ENCODE measurements at places on chromosomes 6 and 20.

DNA sequence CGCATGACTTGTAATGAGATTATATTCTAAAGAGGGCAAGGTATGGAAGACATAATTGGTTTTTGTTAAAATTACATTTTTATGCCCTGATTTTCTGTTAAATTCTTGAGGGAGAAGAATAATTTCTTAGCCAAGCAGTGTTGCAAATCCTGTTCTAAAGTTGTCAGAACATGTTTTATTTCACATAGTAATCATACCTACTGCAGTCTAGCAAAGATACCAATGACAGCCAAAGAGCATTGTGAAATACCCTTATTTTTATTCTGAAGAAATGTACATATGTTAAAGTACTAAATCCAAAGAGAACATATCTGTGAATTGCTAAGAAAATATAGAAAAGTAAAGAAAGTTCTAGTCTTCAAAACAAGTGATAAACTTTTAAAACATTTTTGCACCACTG lies 39.6 kb upstream of the SMIM8 start:
- no peaks in the 10 kb centered on the region for H3K27me3 ChIP-seq
- no peaks in the 10 kb centered on the region for H3K4me1 ChIP-seq
- H3K36me3 ChIP-seq = no peaks in the 10 kb centered on the region
- no peak for DNase-seq
- no peak overlapping the region for H3K27ac ChIP-seq

GRCh38 chr6:139525415-139525814 lies 151.0 kb upstream of the CITED2 start:
- no peaks in the 10 kb centered on the region for H3K27me3 ChIP-seq
- H3K4me1 ChIP-seq = peaks cover 17% of the 10 kb centered on the region
- H3K36me3 ChIP-seq = no peaks in the 10 kb centered on the region
- H3K4me3 ChIP-seq = no peak overlapping the region
- DNase-seq = no peak

DNA sequence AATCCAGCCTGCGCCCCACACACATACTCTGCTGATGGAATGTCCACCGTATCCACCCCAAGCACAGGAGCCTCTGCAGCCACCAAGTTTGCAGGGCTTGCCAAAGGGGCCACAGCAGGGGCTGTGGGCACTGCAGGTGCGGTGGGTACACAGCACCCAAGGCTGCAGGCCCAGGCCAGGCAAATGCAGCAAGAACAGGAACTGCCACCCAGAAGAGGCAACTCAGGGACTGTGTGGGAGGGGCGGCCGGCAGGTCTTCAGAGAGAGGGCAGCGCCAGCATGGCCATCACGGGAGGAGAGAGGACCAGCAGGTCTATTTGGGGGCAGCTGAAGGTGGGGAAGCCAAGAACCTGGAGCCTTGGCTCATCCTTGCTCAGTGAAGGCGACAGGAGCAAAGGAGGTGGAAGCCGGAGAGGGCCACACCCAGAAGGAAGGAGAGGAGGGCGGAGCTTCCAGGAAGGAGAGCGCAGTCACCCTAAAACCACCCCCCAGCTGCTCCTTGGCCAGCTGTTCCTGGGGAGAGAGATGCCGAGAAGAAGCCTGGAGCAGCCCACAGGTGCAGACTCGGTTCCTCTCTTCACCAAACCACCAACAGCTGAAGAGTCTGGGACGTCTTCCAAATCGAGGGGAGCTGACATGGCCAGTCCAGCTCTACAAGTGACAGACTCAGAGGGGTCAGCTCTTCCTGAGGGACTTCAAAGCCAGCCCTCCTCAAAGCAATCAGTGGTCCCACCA lies 265.1 kb upstream of the CDYL start:
- H3K27me3 ChIP-seq = no peaks in the 10 kb centered on the region
- no peak overlapping the region for H3K4me3 ChIP-seq

GRCh38 chr6:48078120-48078519 lies 32.9 kb downstream of the PTCHD4 start:
- no peak overlapping the region for H3K4me3 ChIP-seq
- H3K27me3 ChIP-seq = no peaks in the 10 kb centered on the region
- H3K4me1 ChIP-seq = no peaks in the 10 kb centered on the region
- no peak for DNase-seq
- no peak overlapping the region for H3K27ac ChIP-seq

GRCh38 chr20:32664012-32664677 lies 9.6 kb downstream of the C20orf203 start:
- H3K36me3 ChIP-seq = no peaks in the 10 kb centered on the region
- H3K27ac ChIP-seq = no peak overlapping the region
- no peak overlapping the region for H3K4me3 ChIP-seq
- DNase-seq = no peak

GRCh38 chr6:40410821-40411220 lies 176.3 kb downstream of the LRFN2 start:
- H3K36me3 ChIP-seq = no peaks in the 10 kb centered on the region
- no peak for DNase-seq
- H3K4me1 ChIP-seq = no peaks in the 10 kb centered on the region
- H3K27ac ChIP-seq = no peak overlapping the region
- no peak overlapping the region for H3K4me3 ChIP-seq

- no peak overlapping the region for H3K4me3 ChIP-seq
- H3K4me1 ChIP-seq = no peaks in the 10 kb centered on the region
- DNase-seq = no peak
- no peak overlapping the region for H3K27ac ChIP-seq
- no peaks in the 10 kb centered on the region for H3K27me3 ChIP-seq
Observed at GRCh38 chr20:18686696-18687095, 98.8 kb downstream of the DTD1 start.

- no peak overlapping the region for H3K27ac ChIP-seq
- no peaks in the 10 kb centered on the region for H3K4me1 ChIP-seq
- no peaks in the 10 kb centered on the region for H3K36me3 ChIP-seq
- DNase-seq = no peak
- H3K27me3 ChIP-seq = peaks cover 86% of the 10 kb centered on the region
Observed at GRCh38 chr20:62980970-62981369, 25.8 kb downstream of the BHLHE23 start.

GRCh38 chr6:114430534-114431124 lies 87.8 kb upstream of the HS3ST5 start:
- H3K36me3 ChIP-seq = no peaks in the 10 kb centered on the region
- H3K27ac ChIP-seq = no peak overlapping the region
- H3K4me1 ChIP-seq = no peaks in the 10 kb centered on the region
- no peak overlapping the region for H3K4me3 ChIP-seq
- H3K27me3 ChIP-seq = no peaks in the 10 kb centered on the region

DNA sequence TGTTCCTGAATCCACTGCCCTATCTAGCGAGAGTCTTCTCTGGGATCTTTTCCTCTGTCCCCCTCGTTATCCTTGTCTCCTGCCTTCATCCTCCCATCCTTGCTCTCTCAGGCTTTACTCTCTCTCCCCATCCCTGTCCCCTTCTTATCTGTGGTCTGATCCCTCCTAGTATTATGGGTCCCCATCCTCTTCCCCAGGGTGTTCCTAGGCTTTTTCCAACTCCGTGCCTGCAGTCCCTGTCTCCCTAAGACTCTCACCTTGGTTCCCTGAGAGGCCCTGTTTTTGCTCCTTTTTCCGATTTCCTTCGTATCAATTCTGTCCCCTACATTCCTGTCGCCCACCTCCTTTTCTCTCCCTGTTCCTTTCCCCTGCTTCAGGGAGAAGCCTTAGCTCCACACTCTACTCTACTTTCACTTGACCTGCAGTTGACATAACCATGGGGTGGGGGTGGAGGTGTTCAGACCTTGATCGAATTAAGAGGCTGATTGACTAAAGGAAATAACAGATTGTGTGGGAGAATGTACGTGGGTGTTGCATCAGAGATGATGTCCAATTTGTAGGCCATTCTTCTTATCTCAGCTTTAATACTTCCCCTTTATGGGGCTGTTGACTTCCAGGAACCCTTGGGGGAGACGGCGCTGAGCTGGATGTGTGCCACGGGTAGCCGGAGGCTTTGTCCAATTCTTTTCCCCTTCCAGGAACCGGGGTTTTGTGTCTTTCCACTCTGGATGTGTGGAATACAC lies 905 bp downstream of the PPARD start:
- peaks cover 39% of the 10 kb centered on the region for H3K36me3 ChIP-seq
- H3K27ac ChIP-seq = peak overlapping the region; percentile 43
- DNase-seq = no peak
- peak overlapping the region; percentile 81 for H3K4me3 ChIP-seq
- H3K27me3 ChIP-seq = no peaks in the 10 kb centered on the region

Measured in RWPE2 (cell line).